Stimulated activated CD4-positive, alpha-beta T cell treated with anti-CD3 and anti-CD28 coated beads, Interleukin-1b, Interleukin-23, amount 100 ng/mL, for 48 hours (primary cell): ENCODE measurements at places on chromosomes 3 and 15.

- no peak for DNase-seq
These were observed 76.0 kb upstream of the ATP10A start for GRCh38 chr15:25939122-25939521.

GRCh38 chr15:75230551-75231371 lies 27.4 kb upstream of the GOLGA6C start:
- no peak for DNase-seq

GRCh38 chr3:99532246-99532645 lies 106.1 kb upstream of the COL8A1 start:
- DNase-seq = no peak

DNA sequence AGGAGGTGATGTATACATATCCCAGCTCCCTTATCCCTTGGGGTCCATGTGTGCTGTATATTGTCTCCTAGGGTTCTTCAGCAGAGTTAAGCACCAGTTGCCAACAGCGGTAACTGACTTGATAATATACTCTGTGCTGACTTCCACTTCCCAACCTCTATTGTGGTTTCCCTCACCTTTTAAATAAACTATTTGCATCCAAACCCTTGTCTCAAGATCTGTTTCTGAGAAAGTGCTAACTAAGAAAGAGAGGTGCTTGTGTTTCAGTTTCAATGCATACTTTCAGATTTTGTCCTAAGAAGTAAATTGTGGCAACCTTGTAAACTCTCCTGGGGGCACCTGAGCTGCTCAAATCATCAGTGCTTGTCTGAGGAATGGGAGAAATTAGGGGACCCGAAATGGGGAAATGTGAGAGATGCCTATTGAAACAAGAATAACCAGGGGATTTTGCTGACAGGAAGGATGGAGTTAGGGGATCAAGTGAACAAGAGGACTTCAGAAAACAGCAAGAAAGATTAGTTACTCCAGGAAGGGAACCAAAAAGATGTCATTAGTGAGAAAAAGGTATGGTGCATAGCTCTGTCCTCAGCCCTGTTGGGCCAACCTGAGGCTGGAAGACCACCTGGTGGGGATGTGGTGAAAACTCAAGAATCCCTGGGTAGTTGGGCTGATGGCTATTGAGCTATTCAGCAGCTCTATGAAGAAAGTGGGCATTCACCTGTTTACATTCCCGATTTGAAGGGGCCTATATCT lies 50.9 kb upstream of the MRPL3 start:
- no peak for DNase-seq

- DNase-seq = no peak
These were observed 287.1 kb downstream of the SOX2 start for GRCh38 chr3:181998828-181999227.

- no peak for DNase-seq
These were observed 52.8 kb downstream of the CRTC3 start for GRCh38 chr15:90582553-90582952.

DNA sequence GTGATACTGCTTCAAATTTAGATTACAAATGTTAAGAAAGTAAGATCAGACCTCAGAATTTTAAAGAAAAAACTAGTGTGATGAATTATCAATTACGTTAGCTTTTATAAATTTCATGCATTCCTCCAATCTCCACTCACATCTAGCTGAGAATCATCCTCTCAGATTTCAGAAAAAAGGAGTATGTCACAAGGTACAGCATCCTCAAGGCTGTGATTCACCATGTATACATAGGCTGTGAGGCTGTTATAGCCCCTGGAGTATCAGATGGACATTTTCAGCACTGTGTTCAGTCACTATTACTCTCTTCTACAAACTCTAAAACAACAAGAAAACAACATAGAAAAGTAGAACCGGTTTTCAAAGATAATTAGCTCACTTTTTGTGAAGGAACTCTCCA lies 214.4 kb downstream of the PCCB start:
- DNase-seq = no peak

DNA sequence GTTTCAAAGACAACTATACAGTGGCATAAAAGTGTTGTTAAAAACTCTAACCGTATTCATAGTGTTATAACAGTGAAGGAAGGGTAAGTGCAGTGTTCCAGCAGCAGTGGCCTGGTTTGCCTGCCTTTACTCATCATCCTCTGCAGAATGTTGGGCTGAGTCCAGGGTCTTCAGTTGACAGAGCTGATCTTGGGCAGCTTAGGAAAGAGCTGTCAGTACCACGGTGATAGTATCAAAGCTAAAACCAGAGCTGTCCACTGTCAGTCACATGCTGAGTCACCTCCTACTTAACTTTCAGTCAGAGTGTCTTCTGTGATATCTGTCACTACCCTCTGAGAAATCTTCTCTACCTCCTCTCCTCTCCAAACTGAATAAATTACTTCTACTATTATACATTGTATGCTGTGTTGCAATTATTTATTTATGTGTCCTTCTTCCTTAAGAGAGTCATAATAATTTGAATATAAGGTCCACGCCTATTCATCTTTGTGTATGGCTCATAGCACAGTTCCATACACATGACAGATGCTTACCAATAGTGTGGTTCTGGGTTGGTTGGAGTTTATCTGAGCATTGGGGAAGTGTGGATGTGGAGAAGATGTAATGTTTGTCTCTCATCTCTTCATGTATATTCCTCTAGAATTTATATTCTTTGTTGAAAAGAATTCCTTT lies 242.1 kb downstream of the ZIC1 start:
- no peak for DNase-seq

- DNase-seq = no peak
These were observed 375.5 kb upstream of the CFAP20DC start for GRCh38 chr3:59425371-59425770.

GRCh38 chr3:9947025-9947995 lies 4.9 kb downstream of the PRRT3 start:
- no peak for DNase-seq

- DNase-seq = no peak
These were observed 32.5 kb downstream of the CHST2 start for GRCh38 chr3:143152043-143152442.

DNA sequence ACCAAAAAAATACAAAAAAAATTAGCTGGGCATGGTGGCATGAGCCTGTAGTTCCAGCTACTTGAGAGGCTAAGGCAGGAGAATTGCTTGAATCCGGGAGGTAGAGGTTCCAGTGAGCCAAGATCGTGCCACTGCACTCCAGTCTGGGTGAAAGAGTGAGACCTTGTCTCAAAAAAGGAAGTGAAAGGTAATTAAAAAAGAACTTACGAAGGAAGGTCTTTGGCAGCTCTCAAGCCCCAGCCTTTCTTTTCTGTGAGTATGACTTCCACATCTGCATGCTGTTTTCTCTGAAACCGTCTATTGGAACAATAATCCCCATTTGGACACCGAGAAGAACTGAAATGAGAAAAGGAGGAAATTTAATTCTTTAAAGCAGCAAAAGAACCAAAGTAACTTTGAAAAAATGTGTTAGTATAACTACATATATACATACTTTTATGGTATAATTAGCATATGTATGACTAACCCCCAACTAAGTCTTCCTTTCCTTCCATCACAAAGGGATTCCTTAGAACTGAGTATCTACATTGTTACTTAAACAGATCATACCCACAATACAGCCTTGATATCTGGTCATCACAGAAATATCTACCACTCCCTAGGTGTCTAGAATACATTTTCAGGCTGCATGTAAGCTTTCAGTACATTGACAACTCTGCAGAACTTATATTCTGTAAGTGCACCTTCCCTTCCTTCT lies 50.1 kb downstream of the SETD2 start:
- DNase-seq = no peak

GRCh38 chr15:38879909-38880471 lies 315.4 kb upstream of the RASGRP1 start:
- DNase-seq = no peak
